Suppressor macrophage treated with lipopolysaccharide for 1 hour (primary cell): ENCODE measurements at places on chromosomes 7 and 10.

GRCh38 chr10:66931340-66931948, 5.6 kb downstream of the LRRTM3 start:
- DNase-seq = peak; percentile 48

- no peak for DNase-seq
Measured at GRCh38 chr7:50396856-50397255, 53.3 kb downstream of the FIGNL1 start.

DNA sequence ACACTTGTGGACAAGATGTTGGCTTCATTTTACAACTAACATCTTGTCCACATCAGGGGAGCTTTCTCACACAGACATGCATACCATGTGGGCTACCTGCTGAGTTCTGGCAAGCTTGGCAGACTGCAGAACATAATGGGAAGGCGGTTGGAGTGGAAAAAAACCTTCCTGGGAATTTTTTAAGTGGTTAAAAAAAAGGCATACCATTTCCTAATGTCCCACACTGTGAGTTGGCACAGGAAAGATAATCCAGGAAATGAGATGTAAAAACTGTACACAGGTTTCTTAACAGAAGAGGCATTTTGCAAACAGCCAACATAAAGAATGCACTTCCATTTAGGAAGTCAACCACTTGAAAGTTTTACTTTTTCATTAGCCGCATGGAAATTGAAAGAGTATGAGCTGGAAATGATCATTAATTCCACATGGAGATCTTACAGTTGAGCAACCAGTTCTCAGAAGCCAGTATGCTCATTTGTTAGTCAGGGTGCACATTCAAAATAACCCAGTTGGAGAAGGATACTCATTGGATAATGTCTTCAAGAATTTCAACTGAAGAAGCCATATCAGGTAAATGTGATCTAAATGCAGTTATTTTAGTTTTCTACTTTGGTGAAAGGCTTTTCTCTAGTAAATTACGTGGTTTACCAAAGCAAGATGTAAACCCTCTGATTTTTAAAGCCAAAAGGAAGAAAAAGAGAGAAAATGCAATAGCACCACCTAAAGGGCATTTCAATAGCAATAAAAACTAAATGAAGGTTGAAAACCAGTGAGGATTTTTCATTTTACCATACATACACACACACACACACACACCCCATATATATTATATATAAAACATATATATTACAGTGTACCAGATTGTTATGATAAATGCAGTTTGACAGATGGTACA, 194.0 kb downstream of the TAX1BP1 start:
- no peak for DNase-seq

- no peak for DNase-seq
Measured at GRCh38 chr10:88455831-88456230, 127.3 kb downstream of the RNLS start.

DNA sequence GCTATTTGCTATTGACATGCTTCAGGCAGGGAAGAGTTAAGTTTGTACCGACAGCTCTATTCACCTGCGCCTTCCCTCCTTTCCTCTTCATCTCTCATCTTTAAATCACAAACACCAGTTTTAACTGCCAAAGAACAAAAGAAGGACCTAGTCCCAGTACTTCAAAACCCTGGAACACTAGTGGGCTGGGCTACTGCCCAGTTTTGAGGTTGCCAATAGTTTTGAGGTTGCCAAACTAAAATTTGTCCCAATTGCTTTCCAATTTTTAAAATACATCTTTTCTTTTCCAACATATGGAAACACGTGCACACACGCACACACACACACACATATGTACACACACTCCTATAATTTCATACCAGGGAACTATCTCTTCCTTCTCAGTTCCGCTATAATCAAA, 130.6 kb upstream of the SLC26A5 start:
- DNase-seq = no peak

- DNase-seq = peak; percentile 75
Measured at GRCh38 chr10:129877773-129878371, 86.2 kb downstream of the EBF3 start.

DNA sequence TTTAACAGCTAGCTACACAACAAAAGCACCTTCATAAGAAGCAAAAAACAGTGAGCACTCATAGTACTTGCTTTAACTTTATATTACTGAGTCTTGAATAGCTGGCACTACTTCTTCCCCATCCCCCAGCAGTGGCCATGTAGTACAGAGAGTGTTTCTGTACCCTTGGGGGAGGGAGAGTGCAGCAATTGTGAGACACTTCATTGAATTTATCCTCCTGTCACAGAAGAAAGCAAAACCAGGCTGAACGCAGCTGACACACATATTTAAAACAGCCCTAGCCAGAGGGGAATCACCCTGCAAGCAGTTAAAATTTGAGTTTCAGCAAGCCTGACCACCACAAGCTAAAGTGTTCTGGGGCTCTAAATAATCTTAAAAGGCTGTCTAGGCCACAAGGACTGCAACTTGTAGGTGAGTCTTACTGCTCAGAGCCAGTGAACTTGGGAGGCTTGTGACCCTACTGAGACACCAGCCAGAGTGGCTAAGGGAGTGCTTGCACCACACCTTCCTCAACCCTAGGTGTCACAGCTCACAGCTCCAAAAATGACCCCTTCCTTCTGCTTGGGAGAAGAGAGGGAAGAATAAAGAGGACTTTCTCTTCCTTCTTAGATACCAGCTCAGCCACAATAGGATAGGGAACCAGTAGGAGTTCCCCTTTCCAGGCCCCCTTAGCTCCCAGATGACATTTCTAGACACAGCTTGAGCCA, 97.7 kb upstream of the MEOX2 start:
- DNase-seq = no peak

DNA sequence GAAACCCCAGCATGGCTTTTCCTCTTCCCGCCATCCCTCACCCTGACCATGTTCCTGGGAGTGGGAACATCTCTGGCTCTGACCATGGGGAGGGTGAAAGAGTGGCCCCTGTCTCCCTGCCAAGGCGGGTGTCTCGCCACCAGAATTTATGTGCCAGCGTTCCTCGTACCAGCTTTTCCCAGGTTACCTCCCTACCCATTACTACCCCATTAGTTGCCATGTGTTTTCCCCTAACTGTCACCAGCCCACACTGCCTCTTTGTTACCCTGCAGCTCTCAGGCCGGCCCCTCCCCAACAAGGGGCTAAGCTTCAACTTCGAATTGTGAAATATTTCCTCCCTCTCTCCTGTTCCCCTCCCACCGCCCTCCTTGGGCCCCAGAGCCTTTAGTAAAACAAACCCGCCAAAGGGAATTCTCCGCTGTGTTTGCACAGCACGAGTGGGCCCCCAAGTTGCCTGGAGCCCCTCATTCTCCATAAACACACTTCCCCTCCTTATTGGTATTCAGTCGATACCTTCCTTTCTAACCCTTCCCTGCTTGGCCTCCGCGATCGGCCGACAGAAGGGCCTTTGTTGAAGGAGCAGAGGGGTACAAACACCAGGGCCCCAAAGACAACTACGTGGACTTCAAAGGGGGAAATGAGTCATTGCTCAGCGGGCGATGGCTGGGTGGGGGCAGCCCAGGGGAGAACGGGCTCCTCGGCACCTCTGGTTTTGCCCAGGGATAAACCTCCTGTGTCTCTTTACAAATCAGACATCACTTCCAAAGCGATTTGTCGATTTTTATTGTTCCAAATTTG, 45.5 kb downstream of the SLIT1 start:
- peak; percentile 20 for DNase-seq

DNA sequence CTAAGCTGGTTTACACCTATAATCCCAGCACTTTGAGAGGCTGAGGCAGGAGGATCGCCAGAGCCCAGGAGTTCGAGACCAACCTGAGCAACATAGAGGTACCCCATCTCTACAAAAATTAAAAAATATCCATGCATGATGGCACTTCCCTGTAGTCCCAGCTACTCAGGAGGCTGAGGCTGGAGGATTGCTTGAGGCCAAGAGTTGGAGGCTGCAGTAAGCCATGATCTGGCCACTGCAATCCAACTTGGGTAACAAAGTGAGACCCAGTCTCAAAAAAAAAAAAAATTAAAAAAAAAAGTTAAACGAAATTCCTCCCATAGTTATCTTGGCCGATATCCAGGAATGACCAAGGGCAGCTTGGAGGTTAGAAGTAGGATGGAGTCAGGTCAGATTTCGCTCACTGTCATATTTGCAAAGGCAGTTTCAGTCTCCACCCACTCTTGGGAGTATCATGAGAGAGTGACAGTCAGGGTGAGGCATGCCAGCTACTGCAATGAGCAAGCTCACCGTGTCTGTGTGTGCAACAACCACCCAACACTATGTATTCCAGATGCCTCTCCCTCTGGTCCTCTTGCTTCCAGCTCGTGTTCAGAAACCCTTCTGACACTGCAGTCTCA, 6.0 kb upstream of the ZDHHC4 start:
- DNase-seq = peak; percentile 58

DNA sequence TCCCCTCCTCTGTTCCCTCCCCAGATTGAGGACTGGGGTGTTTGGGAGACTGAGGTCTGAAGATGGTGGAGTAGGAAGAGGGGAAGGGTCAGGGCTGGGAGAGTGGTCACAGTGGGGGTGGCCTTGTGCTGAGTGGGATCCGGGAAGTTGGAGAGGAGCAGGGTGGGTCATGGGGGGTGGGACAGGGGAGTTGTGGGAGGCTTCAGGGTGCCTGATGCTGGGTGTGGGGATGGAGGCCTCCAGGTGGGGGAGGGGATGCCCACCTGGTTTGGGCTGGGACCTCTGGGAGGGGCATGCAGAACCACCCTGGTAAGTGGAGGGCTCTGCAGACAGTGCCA, 2.6 kb downstream of the ZNF775 start:
- DNase-seq = no peak

DNA sequence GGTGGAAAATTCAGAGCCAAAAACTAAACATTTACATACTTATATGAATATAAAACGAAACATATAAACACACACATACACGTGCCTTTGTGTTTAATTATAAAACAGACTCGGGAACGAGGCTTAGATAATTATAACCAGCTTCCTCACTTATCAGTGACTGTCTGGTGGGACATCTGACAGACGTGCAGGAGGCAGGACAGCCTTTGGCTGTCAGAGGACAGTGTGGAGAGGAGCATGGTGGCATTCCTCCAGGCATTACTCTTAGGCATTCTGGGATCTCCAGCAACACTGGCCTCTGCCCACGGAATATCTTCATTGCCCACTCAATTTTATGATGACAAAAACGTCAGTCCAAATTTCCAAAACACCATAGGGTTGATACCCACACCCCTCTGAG, 262.2 kb upstream of the NFE2L3 start:
- no peak for DNase-seq

DNA sequence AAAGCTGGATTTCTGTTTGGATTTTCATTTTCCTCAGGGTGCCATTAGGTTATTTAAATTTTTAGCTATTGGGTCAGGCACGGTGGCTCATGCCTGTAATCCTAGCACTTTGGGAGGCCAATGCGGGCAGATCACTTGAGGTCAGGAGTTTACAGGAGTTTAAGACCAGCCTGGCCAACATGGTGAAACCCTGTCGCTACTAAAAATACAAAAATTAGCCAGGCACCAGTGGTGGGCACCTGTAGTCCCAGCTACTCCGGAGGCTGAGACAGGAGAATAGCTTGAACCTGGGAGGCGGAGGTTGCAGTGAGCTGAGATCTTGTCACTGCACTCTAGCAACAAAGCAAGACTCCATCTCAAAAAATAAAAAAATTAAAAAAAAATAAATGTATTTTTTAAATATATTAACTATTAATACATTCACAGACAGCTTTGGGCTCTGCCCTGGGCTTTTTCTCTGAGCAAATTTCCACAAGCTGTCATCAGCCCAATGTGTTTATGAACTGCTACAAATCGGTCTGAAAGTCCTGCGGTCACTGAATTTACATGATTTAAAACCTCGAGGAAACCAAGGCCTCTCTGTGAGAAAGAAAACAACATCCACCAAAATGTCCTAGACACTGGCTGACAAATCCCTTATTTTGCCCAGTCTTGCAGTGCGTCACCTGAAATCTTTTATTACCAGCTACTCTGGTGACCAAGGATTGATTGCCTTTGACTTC, 19.2 kb upstream of the PLEKHS1 start:
- DNase-seq = no peak

DNA sequence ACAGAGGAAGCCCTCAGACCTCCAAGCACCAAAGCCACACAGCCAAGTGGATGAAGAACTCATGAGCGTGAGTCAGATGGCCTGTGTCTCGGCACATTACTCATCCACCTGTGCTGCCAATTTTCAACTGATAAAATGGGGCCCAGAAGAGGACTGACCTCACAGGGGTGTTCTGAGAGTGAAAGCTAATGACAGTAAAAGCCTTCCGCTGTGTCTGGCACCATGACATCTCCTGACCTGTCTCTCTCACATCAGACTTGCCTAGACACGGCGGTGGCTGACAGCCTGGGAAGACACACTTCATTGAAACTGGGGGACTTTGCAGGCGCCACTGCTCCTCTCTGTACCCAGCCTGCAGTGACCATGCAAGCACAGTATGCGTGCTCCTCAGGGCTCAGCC, 8.3 kb upstream of the SLC18A3 start:
- no peak for DNase-seq

DNA sequence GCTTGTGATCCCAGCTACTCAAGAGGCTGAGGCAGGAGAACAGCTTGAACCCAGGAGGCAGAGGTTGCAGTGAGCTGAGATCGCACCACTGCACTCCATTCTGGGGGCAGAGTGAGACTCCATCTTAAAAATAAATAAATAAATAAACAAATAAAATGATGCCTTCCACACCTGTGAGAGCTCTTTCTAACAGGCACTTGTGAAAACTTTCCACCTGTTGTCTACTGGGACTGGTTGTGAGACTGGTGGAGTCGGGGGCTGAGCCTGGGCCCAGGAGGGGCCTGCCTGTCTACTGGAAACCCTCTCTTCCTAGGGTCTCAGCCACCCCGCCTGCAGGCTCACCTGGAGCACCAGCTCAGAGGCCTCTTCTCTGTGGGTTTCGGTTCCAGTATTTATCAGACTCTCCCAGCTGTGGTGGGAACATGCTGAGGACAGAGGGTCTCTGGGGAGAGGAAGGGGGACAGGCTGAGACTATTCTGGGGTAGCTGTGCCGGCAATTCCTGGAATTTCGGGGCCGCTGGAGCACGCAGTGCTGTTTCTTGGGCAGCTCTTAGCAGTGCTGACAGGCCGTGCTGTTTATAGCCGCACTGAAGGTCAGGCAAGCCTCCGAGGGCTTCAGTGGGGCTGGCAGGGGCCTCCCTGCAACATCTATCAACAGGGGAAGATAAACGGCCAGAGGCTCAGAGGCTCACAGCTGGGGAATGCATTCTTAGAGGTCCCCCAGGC, 3.8 kb downstream of the LDB3 start:
- no peak for DNase-seq

DNA sequence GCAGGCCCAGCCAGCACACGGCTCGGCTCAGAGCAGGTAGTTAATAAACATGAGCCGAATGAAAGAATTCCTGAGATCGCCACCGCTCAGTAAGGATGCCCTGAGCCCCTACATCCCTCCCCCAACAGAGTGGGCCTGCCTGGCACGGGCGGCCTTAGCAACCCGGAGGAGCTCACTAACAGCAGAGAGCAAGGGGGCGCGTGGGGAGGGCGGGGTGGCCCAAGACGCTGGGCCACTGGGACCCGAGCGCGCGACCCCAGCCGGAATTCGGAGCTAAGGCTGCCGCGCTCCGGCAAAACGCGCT, 403 bp upstream of the ENO4 start:
- no peak for DNase-seq

- peak; percentile 32 for DNase-seq
Measured at GRCh38 chr7:25006276-25006675, 26.3 kb upstream of the OSBPL3 start.
